Stimulated activated CD8-positive, alpha-beta memory T cell treated with anti-CD3 and anti-CD28 coated beads, Interleukin-2, amount 100 ng/mL, for 1 hour (primary cell): ENCODE measurements at places on chromosomes 12 and 14.
A peak's percentile ranks its signal among the peaks of the same experiment; 100 is the strongest.

- DNase-seq, result no peak
These were observed 13.0 kb upstream of the RIOX1 start for GRCh38 chr14:73477618-73478266.

GRCh38 chr14:60266021-60266937 lies 17.3 kb downstream of the PPM1A start:
- DNase-seq, result no peak

- no peak for DNase-seq
These were observed 5.3 kb downstream of the STYK1 start for GRCh38 chr12:10668526-10668925.

- no peak for DNase-seq
These were observed 1.9 kb upstream of the PSMB11 start for GRCh38 chr14:23040100-23040499.

DNA sequence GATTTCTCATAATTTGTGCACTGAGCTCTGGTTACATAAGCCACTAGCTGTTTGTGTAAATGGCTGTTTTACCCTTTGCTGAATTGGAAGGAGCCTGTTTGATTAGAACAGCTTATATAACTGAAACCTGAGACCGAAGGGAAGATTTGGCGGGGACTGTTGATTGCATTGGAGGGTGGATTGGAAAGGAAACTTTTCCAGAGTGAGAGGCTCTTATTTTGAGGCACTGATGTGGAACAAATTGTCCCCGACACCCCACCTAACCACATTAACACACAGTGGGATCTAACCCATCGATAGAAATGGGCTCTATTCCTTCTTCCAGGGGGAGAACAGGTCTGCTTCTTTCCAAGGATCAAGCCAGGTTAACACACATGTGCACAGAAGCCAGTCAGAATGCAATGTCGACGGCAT lies 51.7 kb downstream of the TMEM30B start:
- no peak for DNase-seq

DNA sequence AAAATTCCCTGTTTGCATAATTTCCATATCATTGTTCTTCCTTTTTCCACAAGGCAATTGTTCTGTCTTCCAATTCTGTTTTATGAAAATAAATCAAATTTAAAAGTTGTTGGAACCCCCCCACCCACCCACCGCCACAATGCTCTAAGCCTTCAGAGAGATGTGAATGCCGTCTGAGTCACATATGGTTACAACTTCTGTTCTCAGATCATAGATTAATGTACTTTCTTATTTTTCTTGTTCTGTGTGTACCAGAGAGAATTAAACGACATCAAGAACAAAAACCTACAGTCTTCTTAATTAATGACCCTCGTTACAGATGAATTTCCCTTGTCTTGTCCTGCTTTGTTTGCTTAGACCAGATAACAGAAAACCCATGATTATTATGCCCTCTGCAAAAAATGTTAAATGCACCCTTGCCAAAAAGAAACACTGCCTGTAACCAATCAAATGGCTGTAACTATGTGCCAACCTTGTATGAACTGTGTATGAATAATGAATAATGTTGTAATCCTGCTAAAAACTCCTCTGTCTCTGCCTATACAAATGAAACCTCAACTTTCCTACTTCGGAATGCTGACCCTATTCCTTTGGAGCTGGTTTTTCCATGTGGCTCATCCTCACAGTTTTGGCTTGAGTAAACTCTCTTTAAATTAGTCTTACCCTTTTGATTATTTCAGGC lies 14.0 kb downstream of the OR6S1 start:
- DNase-seq, result no peak

DNA sequence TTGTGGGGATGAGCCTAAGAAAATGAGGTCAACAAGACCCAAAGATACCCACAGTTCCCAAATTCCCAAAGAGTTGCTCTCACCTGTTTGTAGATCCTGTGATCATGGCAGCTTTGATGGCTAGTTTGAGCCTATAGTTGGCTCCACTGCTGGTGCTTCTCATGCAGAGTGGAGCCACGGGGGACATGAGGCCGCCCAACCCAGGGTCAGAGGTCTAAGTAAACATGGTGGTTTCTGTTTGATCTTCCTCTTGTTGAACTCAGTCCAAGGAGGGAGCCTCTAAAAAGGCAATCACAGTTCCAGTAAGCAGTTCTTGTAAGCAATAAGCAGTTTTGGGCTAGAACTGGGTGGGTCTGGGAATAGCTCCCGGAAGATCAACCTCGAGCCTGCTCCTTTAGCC lies 125.6 kb upstream of the DHRS4 start:
- DNase-seq, result no peak

DNA sequence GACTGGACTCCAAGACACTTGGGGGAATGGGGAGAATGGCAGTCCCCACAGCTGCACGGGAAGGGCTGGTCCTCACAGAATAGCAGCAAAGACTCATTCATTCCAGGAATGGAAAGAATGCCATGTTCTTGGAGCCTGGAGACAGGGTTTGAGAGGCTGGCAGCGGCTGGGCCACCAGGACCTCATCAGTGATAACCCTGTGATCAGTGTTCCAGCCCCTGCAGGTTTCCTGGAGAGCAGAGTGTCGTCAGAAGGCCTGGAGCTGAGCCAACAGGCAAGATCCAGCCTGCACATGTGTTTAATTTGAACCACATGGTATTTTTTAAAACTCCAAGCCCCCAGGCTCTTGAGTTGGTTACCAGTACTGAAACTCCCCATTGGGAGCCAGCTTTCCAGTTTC lies 11.3 kb downstream of the BDKRB1 start:
- no peak for DNase-seq

- no peak for DNase-seq
These were observed 278.2 kb upstream of the SFSWAP start for GRCh38 chr12:131432532-131433260.

- DNase-seq, result no peak
These were observed 82.7 kb downstream of the PPP2R5C start for GRCh38 chr14:101844219-101844618.

- no peak for DNase-seq
These were observed 88.3 kb downstream of the NPAS3 start for GRCh38 chr14:33026850-33027430.

- DNase-seq, result no peak
These were observed 494 bp downstream of the TMTC3 start for GRCh38 chr12:88142610-88142991.

DNA sequence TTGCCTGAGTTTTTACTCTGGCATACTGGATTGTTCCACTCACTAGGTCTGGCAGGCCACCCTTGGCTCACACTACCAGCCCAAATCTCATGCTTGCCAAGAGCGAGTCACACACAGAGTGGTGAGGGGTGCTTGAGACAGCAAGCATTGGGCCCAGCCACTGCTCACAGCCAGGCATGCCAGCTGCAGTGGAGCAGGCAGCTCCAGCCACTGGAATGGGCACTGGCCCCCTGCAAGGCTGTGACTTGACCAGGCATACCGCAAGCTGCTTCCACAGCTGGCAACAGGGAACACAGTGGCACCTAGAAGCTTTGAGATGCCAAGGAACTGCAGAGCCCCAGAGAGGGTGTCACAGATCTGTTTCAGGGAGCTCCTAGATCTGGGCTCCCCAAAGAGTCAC lies 488.5 kb downstream of the LRFN5 start:
- no peak for DNase-seq

- DNase-seq, result peak; percentile 18
These were observed 17.0 kb downstream of the OR8S1 start for GRCh38 chr12:48542300-48542928.

DNA sequence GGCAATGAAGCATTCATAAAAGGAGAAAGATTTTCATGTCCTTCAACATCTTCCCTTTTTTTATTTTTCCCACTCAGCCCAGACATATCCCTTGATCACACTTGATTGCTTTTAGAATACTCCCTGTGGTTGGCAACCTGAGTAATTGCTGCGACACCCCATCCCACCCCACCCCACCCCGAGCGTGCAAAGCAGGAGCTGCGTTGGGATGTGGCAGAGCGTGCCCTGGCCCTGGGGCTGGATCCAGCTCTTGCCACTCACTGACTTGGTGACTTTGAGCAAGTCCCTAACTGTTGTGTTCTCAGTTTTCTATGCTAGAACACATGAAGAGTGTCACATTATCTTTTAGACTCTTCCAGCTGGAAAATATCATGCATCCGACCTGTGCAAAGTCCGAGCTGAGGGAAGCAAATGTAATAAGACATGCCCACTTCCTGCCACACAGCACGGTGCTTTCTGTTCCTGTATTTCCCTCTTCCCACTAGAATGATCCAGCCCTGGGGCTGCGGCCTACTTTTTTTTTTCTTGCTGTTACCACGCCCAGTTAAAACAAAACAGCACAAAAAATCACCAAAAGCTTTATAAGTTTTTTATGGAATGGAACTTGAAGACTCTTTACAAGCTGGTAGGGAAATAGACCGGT lies 4.0 kb downstream of the ASCL4 start:
- no peak for DNase-seq

DNA sequence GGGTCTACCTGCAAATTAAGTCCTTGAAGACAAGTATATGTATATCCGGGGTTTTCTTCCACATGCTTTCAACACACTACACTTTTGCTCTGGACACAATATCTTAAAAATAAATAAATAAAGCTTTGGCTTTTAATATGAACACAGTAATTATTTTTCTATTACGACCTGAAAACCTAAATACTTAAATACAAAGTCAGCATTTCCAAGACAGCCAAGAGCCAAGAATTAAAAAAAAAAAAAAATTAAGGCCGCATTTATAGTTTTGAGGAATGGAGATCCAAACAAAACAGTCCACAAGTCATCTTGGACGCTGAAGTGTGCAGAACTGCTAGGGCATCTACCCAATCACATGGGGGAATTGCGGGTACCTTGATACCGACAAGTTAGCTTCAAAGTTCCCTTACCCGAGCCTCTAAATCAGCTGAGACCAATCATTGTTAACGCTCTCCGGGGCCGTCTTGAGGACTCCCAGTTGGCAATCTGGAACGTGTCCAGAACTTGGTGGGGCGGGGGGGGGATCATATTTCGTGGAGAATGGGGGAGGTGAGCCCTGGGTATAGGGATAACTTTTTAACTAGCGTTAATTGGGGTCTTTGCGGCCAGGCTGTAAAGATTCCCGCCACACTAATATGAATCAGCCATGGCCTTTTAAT lies 731 bp upstream of the PCNX4 start:
- DNase-seq, result no peak

DNA sequence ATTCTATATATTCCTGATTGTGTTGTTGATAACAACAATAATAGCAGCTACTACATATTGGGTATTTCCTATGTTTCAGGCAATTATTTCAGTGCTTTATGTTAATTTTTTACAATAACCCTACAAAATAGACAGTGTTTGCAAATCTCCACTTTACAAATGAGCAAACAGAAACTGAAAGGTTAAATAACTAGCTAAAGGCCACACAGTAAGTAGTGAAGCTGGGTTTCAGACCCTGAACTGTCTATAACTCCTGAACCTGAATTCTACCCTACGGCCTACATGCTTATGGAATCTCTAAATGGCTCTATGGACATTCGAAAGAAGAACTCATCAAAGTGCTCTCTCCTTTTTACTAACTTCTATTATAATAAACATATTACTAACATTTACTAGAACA lies 19.7 kb upstream of the NUDT4 start:
- no peak for DNase-seq

- DNase-seq, result no peak
These were observed 82.8 kb downstream of the SLC25A47 start for GRCh38 chr14:100405760-100406455.

- DNase-seq, result no peak
These were observed 11.7 kb downstream of the TTLL5 start for GRCh38 chr14:75672605-75673192.

DNA sequence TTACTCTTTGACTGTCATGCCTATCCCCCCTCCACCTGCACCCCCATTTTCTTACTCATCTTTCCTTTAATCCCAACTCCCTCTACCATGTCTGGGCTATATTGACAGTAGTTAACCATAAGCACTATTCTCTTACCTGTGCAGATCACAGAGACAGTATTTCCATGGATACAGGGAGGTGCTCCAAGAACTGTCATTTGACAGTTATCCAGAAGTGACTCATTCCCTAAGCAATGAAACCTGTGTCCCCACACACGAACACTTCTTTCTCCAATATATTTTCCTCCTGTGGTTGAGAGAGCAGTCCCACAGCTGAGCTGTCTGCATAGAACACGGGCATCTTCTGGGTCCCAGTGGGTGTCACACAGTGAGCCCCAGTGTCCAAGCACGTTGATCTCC lies 68.8 kb downstream of the CD163L1 start:
- DNase-seq, result no peak

DNA sequence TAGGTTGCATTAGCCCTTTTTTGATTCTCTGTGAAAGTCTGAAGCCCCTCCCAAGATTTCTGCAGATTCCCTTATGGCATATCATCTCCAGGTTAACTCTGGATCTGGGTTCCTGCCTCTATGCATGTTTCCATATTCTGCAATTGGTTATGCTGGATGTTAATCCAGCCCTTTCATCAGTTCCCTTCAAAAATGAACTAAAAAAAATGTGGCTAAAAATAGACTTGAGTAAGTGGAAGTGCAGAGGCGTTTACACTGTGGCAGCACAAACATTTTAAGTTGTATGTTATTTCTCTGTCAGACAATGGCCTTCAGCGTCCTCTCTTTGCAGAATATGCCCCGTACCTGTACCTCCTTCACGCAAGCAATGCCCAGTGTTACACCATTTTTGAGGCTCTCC lies 11.4 kb downstream of the MGST1 start:
- DNase-seq, result no peak

DNA sequence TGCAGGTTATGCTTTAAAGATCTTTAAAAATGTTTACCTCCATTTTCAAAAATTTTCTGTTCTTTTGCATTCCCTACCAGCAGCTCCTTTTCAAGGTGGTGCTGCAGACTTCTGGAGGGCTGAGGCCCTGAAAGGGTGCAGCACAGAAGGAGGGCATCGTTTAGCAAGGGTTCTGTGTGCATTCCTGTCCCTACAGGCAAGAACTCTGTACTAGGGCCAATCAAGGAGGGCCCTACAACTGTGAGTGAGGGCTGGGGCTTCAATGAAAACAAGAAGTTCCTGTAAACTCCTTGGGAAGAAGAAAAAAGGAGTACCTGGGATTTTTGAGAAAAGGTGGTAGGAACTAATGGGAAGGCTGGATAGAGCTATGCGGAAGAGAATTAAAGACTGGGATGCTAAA lies 50.7 kb upstream of the CSRP2 start:
- no peak for DNase-seq

- no peak for DNase-seq
These were observed 17.2 kb upstream of the CISTR start for GRCh38 chr12:53768976-53769375.

DNA sequence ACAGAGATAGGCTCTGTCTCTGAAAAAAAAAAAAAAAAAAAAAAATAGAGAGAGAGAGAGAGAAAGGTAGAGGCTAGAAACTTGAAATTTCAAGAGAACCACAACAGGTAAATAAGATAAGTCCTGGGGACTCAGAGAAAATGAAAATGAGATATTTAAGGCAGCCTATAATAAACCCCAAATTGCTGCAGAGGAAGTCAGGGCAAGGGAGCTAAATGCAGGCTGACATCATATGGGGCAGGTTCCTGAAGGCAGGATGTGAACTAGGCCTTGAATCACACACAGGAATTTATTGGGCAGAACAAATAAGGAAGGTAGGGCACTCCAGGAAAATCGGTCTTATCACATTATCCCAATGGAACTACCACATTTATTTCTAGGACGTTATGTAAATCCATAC lies 54.9 kb upstream of the NUDT4 start:
- DNase-seq, result no peak
